ENCODE measurements at places on chromosomes 4 and X.

DNA sequence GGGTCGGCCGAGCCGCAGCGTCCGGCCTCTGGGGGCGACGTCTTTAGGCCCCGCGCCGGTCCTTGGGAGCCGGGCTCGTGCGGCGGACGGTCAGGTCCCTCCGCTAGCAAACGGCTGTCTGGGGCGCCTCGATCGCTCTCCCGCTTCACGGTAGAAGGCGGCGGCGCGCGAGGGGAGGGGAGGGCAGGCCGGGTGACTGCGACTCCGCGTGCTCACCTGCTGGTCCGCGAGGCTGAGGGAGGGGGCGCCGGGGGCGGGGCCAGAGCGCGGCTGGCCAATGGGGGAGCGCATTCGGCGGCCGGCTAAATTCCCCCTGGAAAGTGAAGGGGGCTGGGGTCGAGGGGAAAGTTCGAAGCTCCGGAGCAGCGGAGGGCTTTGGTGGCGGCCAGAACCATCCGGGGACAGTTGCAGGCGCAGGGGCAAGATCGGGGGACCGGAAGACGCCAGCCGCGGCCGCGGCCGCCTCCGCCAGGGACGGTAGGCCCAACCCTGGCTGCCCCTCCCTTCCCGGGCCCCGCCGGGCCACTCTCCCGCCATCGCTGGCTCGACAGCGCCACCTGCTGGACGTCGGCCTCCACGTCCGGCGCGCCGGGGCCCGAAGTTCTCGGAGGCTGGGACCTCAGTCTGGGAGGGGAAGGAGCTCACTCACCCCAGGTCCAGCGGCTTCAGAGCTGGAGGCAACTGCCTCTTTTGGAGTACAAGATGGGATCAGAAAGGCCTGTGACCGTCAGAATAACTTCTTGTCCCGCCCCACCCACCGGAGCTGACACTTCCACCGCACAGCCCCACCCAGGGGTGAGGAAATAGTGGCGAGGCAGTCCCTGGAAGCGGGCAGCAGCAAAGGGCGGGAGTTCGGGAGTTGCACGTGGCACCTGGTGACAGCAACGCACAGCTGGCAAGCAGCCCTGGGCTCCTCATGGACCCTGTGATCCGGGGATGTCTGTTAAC, 49.9 kb downstream of the ELF4 start:
- DNase-seq = peak; percentile 41

- no peak for DNase-seq
Measured at GRCh38 chr4:78863254-78863869, 75.9 kb downstream of the PAQR3 start.

DNA sequence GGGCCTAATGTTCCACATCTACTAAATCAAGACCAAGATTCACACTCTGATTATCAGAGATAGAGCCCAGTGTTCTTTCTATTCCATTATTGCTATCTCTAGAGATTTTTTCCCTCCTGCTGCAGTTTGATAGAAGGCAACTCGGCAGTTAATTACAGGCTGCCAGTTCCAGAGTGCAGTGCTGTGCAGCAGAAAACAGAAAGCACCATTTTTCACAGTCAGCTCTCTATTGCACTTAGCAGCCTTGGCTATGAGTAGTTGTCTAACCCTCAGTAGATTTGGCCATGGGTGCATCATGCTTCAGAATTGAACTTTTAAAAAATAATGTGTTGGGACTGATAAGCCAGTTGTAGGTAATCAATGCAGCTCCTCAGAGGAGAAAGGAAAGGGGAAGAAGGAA, 295.3 kb downstream of the MID1IP1 start:
- no peak for DNase-seq

GRCh38 chrX:94455782-94456181, 781.8 kb downstream of the FAM133A start:
- DNase-seq = no peak

- no peak for DNase-seq
Measured at GRCh38 chr4:1244081-1244977, 4.6 kb downstream of the CTBP1 start.

GRCh38 chrX:34586346-34586911, 70.7 kb downstream of the TMEM47 start:
- DNase-seq = no peak

DNA sequence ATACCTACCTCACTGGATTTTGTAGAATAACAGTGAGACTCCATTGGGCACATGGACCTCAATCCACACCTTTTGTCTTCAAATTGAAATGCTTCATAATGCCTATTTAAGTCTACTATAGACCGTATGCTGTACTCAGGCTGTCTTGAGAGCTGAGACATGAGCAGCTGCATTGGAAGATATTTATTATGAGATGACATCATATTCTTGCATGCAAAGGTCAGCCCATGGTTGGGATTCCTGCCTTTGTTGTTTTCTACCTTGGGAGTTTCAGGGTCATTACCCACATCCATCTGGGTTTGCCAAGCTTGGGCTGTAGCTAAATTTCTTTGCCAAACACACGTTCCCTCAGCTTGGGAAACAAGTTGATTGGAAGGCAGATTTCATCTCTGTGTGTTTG, 33.2 kb upstream of the MAMLD1 start:
- DNase-seq = no peak
